ENCODE measurements at places on chromosomes 6 and 20.

- DNase-seq, result no peak
Measured at GRCh38 chr6:119446609-119447008, 97.0 kb upstream of the MAN1A1 start.

DNA sequence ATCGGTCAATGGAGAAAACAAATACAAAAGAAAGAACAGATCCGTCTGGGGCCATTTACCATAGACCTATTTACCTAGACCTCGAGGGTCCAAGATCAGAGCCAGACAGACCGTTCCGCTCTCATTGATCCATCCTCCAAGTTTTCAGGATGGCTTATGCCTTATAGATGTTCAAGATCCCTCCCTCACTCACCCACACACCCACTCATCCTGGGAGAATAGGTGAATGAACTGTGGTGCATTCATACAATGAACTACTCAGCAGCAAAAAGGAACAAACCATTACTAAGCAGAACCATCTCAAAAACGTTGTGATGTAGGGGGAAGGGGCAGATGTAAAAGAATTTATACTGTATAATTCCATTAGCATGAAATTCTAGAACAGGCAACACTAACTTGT lies 125.1 kb upstream of the RREB1 start:
- DNase-seq, result no peak

- no peak for DNase-seq
Measured at GRCh38 chr20:49508435-49509199, 26.1 kb upstream of the KCNB1 start.

DNA sequence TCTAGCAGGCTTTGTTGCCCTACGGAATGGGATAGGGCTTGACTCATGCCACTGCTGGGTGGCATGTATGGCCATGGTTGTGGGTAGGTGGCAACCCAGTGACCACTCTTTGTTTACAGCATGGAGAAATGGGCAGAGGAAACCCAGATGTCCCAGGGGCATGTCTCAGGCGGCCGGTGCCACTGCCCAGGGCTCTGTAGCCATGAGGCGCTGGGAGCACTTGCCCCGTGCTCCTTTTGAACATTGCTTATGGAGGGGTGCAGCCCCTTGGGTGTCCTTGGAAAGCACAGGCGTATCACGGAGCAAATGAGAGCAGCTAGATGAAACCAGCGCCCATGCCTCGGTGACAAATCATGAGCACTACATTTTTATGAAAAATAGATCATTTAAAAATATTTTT lies 212.5 kb upstream of the ECI2 start:
- DNase-seq, result no peak

DNA sequence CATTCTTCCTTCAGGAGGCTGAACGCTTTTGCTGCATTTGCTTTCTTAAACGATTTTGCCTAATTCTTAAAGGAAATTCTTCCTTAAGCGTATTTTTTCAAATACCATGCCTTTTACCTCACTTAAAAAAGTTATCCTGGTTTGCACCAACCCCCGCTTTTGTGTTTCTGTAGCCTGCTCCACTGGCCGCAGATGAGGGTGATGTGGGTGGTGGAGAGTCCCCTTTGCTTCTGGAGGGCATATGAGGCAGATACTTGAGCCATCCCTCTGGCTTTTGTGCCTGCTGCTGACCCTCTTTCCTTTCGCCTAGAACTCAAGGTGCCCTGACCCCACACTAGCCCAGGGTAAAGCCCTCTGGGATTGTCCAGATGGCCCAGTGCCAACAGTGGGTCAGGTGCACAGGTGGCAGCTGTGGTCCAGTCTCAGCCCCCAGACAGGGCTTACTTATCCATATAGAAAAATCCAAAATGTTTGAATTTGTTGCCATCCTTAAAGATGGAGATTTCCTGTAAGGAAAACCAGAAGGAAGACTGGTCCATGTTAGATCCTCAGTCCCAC lies 43.9 kb downstream of the SPATA2 start:
- DNase-seq, result no peak

DNA sequence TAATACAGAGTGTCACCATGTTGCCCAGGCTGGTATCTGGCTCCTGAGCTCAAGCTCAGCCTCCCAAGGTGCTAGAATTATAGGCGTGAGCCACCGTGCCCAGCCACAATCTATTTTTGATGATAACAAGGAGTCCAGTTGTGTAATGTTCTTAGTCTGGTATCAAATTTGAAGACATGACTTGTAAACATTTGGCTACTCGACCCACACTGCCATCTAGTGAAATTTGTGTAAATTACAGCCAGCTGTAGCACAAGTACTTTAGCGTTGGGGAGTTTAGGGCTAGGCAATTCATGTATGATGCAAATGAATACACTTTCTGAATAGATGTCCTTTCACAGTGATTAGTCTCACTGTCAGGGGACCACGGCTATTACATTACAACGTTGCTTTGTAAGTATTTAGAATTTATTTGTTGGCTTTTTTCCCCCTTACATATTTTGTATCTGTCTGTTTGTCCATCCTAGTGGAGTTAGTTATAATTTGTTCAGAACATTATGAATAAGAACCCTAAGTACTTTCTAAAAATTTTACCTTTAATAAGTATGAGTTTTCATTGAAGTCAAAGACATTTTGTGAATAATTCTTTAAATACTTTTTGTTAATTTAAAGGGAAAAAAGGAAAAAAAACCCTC lies 139.7 kb downstream of the PRDM13 start:
- DNase-seq, result peak; percentile 25

DNA sequence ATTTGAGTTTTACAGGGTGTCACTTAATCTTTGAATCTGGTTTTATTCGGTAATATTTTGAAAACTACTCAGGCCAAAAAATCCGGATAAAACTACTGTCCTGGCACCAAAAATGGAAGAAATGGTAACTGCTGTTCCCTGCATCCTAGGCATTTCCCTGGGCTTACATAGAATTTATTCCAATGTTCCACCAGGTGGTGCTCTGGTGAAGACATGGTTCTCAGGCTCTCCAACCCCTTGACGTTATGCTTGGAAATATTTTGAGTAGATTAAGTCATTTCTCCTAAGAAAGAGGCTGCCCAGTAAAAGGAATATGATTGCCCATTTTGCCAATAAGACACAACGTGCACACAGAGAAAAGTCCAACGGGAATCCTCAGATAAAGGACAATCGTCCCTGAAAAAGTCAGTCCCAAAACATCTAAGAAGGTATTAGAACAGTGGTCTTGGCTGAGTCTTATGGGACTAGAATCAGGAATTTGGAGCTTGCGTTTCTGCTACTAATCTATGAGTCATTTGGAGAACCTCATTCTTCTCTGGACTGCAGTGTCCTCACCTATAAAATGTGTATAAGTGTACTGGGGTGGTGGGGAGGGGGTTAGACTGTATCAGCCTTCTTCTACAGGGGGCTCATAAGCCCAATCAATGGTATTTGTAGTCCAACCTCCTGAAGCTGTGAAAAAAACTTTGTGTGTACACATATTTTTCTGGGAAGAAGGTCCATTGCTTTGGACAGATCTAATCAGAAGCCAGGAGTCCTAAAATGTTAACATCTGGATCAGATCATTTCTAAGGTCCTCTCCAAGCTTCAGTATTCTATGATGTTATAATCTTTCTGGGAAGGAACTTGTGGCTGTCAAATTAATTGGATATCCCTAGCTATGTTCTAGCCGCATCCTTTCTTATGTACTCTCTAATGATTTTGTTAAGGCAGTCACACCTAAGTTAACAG lies 131.0 kb upstream of the BMP2 start:
- no peak for DNase-seq

- no peak for DNase-seq
Measured at GRCh38 chr20:53834062-53834442, 236.3 kb downstream of the BCAS1 start.

GRCh38 chr6:165880686-165881085 lies 217.6 kb upstream of the PDE10A start:
- no peak for DNase-seq

- DNase-seq, result peak; percentile 39
Measured at GRCh38 chr6:28943557-28944411, 20.0 kb upstream of the TRIM27 start.

DNA sequence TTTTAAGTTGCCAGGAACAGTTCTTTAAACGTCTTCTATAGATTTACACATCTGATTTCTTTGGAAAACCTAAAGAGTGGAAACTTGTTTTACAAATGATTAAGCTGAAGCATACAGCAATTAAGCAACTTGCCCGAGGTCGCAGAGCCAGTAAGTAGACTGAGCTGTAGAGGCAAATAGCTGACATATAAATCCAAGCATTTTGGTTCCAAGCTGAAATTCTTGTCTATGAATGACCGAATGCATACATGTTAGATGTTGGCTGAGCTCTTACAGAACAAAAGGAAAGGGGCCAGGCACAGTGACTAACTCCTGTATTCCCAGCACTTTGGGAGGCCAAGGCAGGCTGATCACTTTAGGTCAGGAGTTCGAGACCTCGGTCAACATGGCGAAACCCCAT lies 101.8 kb upstream of the SGK1 start:
- DNase-seq, result no peak

- no peak for DNase-seq
Measured at GRCh38 chr20:19301843-19302242, 89.4 kb downstream of the SLC24A3 start.

DNA sequence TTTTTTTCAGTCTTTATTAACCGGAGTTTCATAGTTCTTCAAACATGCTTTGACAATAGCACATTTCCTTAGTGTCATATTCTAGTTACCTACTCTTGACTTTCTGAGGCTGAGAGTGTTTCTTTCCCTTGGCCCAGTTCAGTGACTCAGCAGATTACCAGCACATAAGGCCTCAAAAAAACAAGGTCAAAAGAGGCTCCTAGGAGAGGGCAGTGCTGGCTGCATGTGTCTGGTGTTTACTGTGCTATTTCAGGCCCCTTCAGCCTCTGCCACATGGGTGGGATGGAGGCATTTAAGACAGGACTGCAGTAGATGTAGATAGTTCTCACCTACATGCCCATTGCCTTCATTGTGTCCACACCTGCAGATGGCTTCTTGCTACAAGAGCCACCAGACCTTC lies 198.2 kb upstream of the SSTR4 start:
- DNase-seq, result no peak

DNA sequence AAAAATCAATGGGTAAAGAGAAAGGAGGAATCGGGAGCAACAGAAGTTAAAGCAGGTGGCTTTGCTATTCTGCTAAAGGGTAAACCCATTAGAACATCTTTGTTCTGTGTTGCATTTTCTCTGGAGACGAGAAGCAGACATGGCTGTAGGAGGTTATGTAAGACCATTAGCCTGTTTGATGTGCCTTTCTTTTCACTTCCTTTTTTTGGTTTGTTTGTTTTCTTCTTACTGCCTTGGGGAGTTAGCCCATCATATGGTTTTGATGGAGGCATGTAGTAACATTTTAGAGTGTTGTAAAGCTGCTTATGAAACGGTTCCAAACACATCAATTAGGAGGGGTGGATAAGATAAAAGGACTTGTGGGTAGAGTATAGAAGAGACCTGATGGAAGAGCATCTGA lies 131.0 kb downstream of the DOK5 start:
- DNase-seq, result no peak

DNA sequence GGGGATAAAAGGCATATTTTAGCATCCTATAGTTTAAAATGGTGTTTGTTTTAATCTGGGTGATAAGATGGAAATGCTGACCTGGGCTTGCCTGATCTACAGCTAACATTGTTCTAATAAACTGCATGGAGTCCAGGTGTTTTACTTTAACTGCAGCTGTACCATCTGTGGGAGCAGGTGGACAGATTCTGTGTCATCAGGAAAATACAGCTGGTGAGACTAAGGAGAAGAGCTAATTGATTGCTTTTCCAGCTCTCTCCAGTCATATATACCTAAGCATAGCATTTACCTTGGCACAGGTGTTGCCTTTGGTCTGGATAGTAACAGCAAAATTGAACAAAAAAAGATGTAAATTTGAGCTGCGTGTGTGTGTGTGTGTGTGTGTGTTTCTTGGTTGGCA lies 31.6 kb downstream of the CBFA2T2 start:
- DNase-seq, result no peak

DNA sequence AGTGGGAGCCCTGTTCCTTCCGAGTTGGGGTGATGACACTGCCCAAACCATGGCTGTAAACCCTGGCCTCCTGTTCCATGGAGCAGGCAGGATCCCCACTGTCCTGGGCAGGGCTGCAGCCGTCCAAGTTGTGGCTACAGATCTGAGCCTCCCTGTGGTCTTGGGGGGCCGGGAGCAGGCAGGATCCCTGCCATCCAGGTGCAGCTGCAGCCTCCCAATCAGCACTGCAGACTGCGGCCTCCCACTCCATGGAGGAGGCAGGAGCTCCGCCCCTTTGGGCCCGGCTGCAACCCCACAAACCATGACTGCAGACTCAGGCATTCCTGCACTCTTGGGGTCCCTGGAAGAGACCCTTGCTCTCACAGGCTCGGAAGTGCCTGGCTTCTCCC lies 872.1 kb upstream of the GJE1 start:
- DNase-seq, result no peak

GRCh38 chr6:112752305-112752704 lies 405.2 kb downstream of the RFPL4B start:
- DNase-seq, result no peak

DNA sequence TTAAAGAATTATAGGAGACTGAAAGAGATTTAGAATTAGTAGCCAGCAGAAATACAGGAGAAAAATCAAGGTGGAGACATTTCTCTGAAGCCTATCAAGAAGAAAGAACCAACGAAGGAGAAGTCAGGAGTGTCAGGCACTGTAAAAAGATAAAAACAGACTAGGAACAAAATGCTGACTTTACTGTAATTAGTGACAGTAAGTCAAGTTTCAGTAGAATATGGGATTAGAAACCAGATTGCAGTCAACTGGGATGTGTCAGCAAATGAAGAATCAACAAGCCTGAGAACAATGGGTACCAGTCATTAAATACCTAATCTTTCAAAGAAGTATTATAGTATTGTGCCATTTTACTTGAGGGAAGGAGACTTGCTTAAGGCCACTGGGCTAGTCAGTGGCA lies 21.6 kb downstream of the CALHM6 start:
- no peak for DNase-seq

DNA sequence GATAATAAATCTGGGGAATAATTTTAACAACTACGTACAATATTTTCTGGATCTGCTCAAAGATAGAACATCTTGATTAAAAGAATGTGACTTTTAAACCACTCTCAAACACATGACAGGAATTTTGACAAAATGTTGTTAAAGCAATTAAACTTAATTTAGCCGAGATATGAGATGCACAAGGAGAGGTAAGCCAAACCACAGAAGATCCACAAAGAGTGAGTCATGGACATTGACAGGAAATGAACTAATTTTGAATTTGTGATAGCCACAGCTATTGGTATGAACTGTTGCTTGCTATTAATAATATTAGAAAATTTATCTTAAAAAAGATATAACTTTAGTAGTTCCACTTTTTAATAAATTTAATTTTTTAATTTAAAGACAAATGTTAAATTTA lies 27.8 kb upstream of the VGLL2 start:
- no peak for DNase-seq

DNA sequence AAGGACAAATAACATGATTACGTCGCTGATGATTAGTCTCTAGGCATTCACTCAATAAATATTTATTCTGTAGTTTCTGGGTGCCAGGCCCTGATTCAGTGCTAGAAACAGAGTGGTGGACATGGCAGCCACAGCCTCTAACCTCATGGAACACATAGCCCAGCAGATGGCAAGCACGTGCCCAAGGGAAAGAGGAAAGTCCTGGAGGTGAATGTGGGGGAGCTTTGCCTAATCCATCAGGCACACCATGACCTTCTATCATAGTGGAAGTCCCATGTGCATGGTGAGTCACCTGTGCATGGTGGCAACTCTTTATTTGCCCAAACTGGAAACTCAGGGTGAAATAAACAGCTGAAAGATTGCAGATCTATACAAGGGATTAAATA lies 143.0 kb upstream of the TNFAIP3 start:
- DNase-seq, result no peak

GRCh38 chr6:88548891-88549505 lies 382.9 kb upstream of the CNR1 start:
- DNase-seq, result no peak

- DNase-seq, result no peak
Measured at GRCh38 chr6:17656092-17656491, 50.6 kb downstream of the NUP153 start.

GRCh38 chr6:158763434-158764182 lies 55.6 kb downstream of the EZR start:
- DNase-seq, result no peak

All from progenitor cell of endocrine pancreas (in vitro differentiated cells).